Activated CD4-positive, alpha-beta T cell treated with anti-CD3 and anti-CD28 coated beads, Interleukin-10, Interleukin-2, amounts not matched to agents 100 ng/mL and 50 ng/mL, durations not matched to agents 16 hours and 8 hours (primary cell): ENCODE measurements at places on chromosomes 5 and 9.

GRCh38 chr5:155575861-155576260 is 562.3 kb downstream of the KIF4B start:
- DNase-seq: no peak

GRCh38 chr9:137949260-137949659 is 71.7 kb downstream of the CACNA1B start:
- DNase-seq: no peak

GRCh38 chr9:135883410-135884089 is 23.8 kb downstream of the CAMSAP1 start:
- no peak for DNase-seq

DNA sequence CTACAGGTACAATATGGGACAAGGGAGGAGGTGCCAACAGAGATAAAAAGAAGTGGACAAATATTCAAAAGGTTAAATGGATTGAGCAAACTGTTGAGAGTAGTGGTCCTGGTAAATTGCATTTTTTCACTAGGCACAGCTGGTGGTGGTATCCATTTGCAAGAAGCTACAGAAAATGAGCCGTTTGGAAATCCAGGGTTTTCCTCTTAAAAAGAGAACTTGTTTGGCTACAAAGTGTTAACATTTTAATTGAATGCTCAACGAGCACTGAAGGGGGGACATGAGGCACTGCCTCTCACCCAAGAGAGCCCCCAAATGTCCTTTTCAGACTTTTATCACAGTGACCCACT is 491 bp upstream of the ZCCHC9 start:
- no peak for DNase-seq

DNA sequence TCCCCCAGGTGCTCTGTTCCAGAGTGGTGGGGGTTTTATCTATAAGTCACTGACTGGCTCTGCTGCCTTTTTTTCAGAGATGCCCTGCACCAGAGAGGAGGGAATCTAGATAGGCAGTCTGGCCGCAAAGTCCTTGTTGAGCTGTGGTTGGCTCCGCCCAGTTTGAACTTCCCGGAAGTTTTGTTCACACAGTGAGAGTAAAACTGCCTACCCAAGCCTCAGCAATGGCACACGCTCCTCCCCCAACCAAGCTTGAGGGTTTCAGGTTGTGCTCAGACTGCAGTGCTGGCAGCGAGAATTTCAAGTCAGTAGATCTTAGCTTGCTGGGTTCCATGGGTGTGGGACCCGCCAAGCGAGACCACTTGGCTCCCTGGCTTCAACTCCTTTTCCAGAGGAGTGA is 1428.6 kb downstream of the MAT2B start:
- no peak for DNase-seq

GRCh38 chr5:101535626-101536025 is 632.5 kb upstream of the ST8SIA4 start:
- DNase-seq: no peak

DNA sequence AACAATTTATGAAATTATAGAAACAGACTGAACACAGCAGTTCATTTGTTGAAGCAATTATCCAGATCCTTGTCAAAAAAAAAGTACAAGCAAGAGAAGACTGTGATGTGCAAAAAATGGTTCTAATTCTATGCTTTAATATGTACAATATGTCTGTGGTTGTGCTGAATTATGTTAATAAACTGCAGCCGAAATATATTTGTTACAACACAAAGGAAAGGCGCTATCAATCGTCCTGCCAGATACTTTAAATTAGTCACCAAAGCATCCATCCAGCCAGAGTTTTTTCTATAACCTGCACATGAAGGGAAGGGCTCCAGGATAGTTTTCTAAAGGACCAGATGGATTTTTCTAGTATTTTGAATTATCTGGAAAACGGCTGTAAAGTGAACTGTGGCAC is 259.5 kb downstream of the BNC2 start:
- no peak for DNase-seq

DNA sequence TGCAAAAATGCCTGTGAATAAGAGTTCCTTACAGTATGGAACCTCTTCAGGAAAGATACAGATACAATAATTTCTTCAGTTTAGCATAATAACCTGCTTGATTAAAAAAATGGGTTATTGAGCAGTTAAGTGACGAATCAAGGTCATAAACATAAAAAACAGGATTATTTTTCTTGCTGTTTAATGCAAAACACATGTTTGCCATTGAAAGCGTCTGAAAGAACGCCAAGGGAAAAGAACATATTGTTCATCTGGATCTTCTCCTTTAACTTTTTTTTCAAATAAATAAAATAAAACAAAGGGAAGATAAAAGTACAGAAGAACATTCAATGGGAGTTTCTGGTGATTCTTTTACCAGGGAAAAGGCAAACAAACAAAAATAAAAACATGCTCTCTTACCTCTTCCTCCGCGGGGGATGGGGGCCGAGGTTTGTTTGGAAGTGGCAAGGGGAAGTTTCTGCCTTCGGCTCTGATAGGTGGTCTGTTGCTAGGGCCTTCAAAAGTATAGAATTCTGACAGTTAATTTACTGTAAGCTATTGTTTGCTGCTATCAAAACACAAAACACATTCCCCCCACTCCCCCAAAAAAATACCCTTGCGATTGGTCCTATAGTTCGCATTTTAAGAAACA is 20.1 kb downstream of the C5orf58 start:
- DNase-seq: no peak

GRCh38 chr5:178318893-178319292 is 86.3 kb upstream of the PHYKPL start:
- no peak for DNase-seq

- peak; percentile 13 for DNase-seq
Observed at GRCh38 chr9:129671519-129671918, 6.1 kb downstream of the PRRX2 start.

DNA sequence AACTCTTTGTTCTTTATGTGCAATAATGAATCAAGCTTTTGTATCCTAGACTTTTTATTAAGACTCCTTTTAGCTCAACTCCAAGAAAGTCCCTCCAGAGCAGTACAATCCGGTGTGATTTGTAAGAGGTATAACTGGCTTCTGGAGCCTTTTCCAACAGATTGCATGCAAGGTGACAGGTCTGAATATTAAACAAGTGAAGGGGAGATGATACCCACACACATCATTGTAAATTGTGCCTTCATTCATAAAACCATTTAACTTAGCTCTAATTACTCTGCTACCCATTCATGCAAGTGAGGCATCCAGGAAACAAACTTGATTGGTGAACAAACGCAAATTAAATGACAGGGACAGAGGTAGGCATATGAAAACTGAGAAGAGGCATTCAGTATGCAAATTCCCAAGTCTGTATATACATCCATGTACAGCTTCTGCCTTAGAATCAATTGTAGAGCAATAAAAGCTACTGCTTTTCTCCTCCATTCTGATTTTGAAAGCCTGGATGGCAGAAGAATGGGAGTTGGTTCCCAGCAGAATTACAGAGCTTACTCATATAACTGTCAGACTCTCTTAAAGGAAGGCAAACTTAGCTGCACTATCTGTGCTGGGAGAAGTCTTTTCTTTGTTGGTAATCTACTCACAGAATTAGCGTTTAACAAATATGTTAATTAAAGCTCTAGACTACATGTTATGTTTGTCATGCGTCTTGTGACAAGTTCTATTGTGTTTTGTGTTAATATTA is 261.0 kb upstream of the CDH6 start:
- DNase-seq: no peak

DNA sequence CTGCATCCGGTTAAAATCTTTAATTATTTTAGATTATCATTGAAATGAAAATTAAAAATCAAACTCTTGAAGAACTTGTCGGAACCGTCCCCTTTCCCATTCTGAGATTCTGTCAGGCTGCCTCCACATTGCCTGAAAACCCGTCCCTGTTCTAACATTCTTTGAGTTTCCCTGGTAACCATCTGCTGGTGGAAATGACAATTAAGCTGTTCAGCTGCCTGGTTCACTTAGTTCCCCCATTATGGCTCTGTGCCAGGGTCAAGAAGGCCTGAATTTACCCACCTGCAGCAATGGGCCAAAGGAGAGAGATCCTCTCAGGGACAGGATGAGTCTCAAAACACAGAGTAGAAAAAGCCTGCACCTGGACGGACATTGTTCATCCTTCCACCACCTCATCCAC is 11.8 kb upstream of the TCOF1 start:
- no peak for DNase-seq

DNA sequence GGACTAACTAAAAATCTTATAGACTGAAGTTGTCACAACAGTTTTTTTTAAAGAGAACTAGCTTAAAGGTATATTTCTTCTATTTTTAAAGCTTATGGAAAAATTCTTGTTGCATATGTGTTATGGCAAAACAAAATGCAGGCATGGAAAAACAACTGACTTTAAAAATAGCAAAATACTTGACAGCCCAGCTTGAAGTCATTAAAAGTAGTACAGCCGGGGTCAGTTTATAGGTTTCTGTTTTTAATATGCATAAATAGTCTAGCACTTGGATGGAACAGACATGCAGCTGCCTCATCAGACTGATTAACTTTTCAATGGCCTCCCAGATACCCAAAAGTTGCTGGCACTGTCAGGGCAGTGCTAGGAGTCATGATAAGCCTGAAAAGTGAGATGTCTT is 22.3 kb upstream of the ARL15 start:
- no peak for DNase-seq

- peak; percentile 2 for DNase-seq
Observed at GRCh38 chr5:128965011-128965637, at the start of gene SLC27A6. Gene SLC27A6, plus strand, starts transcription at chr5:128965488. Its CDS starts 650 bp downstream, at chr5:128966138.

DNA sequence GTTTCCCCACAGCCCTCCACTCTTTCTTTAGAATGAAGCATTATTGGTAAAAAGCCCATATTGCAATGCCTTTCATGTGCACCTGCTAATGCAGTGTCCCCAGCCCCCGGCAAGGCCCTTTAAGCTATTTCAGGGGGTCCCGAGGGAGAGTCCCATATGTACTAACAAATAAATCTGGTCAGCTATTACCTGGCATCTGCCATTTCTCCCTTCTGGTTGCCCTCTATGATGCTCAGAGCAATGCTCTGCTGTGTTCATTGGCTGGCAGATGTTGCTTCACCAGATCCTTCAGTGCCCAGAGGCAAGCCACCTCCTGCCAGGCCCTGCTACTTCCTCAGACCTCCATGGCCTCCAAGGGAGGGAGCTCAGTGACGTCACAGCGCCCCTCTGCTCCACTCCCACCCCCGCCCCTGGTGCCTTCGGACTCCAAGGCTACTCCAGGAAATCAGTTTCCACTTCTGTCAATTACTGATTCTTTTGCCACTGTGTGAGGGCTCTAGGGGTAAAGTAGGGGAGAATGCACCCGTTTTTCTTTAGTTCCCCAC is 201.1 kb upstream of the GLRA1 start:
- DNase-seq: no peak
